ENCODE measurements at places on chromosomes 5 and 9. TPM values are rescaled to one million over a fixed set of nuclear protein-coding genes. Genes with fewer than 3 reads are reported as not detected.

DNA sequence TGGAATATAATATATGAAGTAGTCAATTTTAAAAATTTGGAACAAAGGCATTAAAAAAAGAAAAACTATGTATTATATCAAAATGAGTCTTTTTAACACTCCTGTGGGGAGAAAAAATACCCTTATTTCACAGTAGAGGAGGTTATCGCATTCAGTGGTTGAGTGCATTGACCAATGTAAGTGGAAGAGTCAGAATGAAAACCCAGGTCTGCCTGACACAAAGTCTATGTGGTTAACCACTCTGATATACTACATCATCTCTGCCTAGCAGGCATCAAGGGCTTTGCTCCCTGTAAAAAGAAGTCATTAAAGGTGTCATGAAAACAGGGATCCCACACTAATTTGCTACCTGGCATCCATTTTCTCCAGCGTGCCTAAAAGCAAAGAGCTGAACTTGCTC, 417.2 kb upstream of the C9orf72 start:
- no peaks in the 10 kb centered on the region for H3K27me3 ChIP-seq
- H3K27ac ChIP-seq, result no peak overlapping the region
- peak; percentile 47 for ATAC-seq
- H3K4me3 ChIP-seq, result no peak overlapping the region
- H3K36me3 ChIP-seq, result no peaks in the 10 kb centered on the region

- peaks cover 52% of the 10 kb centered on the region for H3K36me3 ChIP-seq
- H3K4me3 ChIP-seq, result peak overlapping the region; percentile 94
- H3K27ac ChIP-seq, result peak overlapping the region; percentile 100
- no peaks in the 10 kb centered on the region for H3K27me3 ChIP-seq
- peaks cover 11% of the 10 kb centered on the region for H3K4me1 ChIP-seq
Observed at GRCh38 chr9:122265149-122265915, 650 bp downstream of the MRRF start.

- no peak for ATAC-seq
- no peaks in the 10 kb centered on the region for H3K27me3 ChIP-seq
- no peak overlapping the region for H3K27ac ChIP-seq
- no peak overlapping the region for H3K4me3 ChIP-seq
- H3K4me1 ChIP-seq, result peaks cover 17% of the 10 kb centered on the region
Observed at GRCh38 chr9:5783982-5784381, 48.9 kb downstream of the ERMP1 start.

- H3K4me1 ChIP-seq, result no peaks in the 10 kb centered on the region
- H3K4me3 ChIP-seq, result no peak overlapping the region
- H3K36me3 ChIP-seq, result no peaks in the 10 kb centered on the region
- H3K27ac ChIP-seq, result no peak overlapping the region
Observed at GRCh38 chr9:18350036-18350435, 123.9 kb upstream of the ADAMTSL1 start.

- H3K36me3 ChIP-seq, result no peaks in the 10 kb centered on the region
- no peak for ATAC-seq
- H3K4me1 ChIP-seq, result no peaks in the 10 kb centered on the region
- H3K4me3 ChIP-seq, result no peak overlapping the region
- no peaks in the 10 kb centered on the region for H3K27me3 ChIP-seq
Observed at GRCh38 chr5:25763781-25764180, 1119.0 kb upstream of the CDH10 start.

GRCh38 chr5:148733601-148734438, 79.5 kb upstream of the HTR4 start:
- no peaks in the 10 kb centered on the region for H3K4me1 ChIP-seq
- no peak overlapping the region for H3K4me3 ChIP-seq
- H3K27ac ChIP-seq, result no peak overlapping the region
- H3K27me3 ChIP-seq, result peaks cover 10% of the 10 kb centered on the region
- no peaks in the 10 kb centered on the region for H3K36me3 ChIP-seq
- no peak for ATAC-seq

GRCh38 chr5:151208481-151208914, 15.4 kb downstream of the CCDC69 start:
- ATAC-seq, result no peak
- peaks cover 18% of the 10 kb centered on the region for H3K36me3 ChIP-seq

- H3K27me3 ChIP-seq, result peaks cover 13% of the 10 kb centered on the region
- H3K4me1 ChIP-seq, result no peaks in the 10 kb centered on the region
- no peak for ATAC-seq
- H3K36me3 ChIP-seq, result no peaks in the 10 kb centered on the region
Observed at GRCh38 chr5:66675406-66675805, 79.2 kb downstream of the MAST4 start.

DNA sequence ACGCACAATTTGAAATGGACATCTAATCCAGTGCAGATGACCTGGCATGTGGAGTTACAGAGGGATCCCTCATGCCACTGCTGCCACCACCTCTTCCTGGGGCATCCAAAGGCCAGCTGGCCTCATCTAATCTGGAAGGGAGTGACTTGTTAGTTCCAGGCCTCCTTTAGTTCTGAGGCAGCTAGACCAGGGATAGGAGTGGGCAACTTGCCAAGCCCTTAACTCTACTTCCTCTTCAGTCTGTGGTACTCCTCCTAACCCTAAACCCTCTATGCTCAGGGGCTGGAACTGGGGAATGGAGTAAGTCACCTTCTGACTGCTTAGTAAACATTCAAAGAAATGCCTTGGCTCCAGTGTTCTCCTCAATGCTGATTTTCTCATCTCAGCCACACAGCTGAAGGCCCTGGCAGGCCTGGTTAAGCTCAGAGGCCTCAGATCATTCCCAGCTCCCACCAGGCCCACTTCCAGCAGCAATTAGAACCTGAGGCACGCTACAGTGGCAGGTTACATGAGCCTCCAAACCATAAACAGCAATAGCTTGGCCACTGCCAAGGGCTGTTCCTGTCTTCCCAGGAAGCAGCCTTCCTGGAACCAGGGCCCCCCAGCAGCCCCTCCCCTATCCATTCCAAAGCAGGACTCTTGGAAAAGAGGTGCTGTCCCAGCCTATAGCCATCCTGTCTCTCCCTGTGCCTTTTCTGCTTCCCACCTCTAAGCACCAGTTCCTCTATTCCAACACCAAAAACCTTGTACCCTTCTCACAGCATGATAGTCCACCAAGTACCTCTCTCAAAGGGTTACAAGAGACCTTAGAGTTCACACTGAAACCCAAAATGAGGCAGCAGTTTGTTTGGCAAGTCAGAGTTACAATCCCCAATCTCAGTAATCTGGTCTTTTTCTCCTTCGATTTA, 2.0 kb downstream of the EIF4EBP3 start:
- no peak for ATAC-seq
- H3K4me1 ChIP-seq, result peaks cover 17% of the 10 kb centered on the region
- peak overlapping the region; percentile 82 for H3K4me3 ChIP-seq

DNA sequence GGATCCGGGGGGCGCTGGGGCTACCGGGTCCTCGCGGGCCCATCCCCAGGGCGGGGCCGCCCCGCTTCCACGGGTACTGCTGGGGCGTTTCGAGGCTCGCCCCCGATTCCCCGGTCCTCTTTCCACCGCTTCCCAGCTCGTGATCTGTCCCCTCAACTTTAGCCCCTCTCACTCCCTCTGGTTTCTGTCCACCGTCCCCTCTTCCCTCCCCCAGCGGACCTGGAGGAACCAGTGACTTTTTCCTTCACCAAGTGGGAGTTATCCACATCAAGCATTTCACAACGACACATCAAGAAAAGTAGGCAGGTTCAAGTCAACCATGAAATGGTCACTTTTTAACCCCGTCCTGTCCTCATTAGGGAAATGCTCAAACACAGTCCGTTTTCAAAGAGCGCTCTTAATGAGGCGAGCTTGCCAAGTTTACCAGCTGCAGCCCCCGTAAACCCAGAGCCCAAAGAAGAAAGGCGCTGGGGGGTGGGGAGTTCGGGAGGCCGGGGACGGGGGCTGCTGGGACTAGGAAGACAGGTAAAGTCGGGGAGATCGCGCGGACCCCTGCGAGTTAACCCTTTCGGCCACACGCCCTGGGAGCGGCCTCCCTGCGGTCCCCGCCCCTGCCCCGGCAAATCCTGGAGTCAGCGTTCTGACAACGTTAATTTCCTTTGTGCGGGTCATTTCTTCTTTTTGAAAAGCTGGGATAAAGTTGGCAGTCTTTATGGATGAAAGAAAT, 2.1 kb upstream of the NFIB start:
- H3K4me3 ChIP-seq, result peak overlapping the region; percentile 67
- H3K36me3 ChIP-seq, result peaks cover 20% of the 10 kb centered on the region
- no peak for ATAC-seq
- no peak overlapping the region for H3K27ac ChIP-seq
- H3K27me3 ChIP-seq, result peaks cover 36% of the 10 kb centered on the region

PALM2AKAP2 gene
- total RNA-seq, result 1.5 TPM

RNF183 gene
- total RNA-seq, result 1.9 TPM

CARD6 gene
- total RNA-seq, result 3.6 TPM

ADRA1B gene
- total RNA-seq, result not detected
